ENCODE measurements at places on chromosomes 3 and 15. TPM values are rescaled to one million over a fixed set of nuclear protein-coding genes. Genes with fewer than 3 reads are reported as not detected.

SYNPR gene
- total RNA-seq: not detected

SIDT1 gene
- not detected for total RNA-seq

DNA sequence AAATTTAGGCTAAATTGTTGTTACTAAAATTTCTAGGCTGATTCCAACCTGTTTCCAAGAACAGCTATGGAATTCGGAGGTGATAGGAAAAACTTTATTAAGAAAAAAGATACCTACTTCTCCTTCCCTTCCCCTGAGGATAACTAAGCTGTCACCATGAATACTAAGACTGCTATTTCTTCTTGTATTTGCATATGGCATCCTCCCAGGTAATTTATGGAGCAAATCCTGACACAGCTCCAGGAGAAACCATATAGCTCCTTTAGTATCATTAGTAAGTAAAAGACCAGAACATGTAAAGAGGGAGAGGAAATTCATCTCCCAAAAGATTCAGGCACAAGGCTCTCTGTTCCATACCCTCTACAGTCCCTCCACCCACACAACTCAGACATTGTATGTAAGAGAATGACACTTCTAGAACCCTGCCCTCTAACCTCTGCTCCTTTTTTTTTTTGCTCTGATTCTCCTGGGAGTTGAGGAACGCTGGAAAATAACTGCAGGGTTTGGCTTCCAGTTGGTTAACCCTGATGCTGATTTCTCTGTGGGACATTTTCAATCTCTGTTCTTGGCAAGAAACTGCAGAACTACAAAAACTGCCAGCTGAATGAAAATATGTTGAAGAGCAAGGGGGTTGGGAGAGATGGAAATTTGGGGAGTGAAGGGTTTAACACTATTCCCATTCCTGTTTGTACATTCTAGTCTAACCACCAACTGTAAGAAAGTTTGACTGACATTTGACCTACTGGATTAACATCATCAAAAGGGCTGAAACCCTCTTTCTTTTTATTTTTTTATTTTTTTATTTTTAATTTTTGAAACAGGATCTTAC, 14.2 kb upstream of the MAGI1 start:
- DNase-seq: no peak

GRCh38 chr3:71341721-71342120, 241.8 kb downstream of the FOXP1 start:
- no peak for DNase-seq

- no peak for DNase-seq
Measured at GRCh38 chr3:165455793-165456192, 259.6 kb upstream of the SLITRK3 start.

GRCh38 chr15:39756806-39757522, 25.7 kb downstream of the FSIP1 start:
- peak; percentile 31 for DNase-seq

- no peak for DNase-seq
Measured at GRCh38 chr3:117476572-117476971, 767.0 kb downstream of the TUSC7 start.

DNA sequence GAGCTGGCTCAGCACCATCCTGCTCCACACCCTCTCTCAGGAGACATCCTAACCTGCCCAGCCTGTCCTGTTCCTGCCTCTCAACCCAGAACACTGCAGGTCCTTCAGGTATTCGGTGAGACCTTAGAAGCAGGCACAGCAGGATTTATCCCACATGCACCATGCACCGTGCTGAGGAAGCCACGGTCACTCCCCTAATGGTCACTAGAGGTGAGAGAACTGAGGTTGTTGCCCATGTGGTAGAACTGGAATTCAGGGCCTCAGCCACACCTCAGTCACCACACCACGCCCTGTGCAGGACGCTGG, 36.9 kb downstream of the APBA2 start:
- DNase-seq: no peak

Measured in NCI-H460 (cell line).